ENCODE measurements at places on chromosomes 13 and 19.

- peak; percentile 98 for DNase-seq
Observed at GRCh38 chr19:37370880-37371661, at the start of gene ZNF527. ZNF527 (plus strand) TSS chr19:37371099; CDS start chr19:37374199, 3,100 bp downstream.

- no peak for DNase-seq
Observed at GRCh38 chr19:17209126-17210036, 5.8 kb upstream of the USE1 start.

DNA sequence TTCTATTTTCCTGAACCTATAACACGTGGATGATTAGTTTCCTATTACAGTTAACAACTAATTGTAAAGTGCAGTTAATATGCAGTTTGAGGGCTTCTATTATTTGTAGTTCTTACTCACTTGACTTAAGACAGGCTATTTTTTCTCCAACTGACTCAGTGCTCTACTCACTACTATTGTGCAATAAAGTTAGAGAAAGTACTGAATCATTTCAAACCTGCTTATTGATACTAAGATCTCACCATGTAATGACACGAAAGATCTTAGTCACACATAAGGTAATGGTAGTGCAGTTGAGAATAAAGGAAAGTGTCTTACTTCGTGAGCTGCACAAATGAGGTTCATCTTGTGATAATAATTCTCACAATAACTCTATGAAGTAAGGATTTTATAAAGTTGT is 22.8 kb upstream of the ITM2B start:
- no peak for DNase-seq

- no peak for DNase-seq
Observed at GRCh38 chr19:56110515-56111448, 10.3 kb downstream of the ZNF787 start.

DNA sequence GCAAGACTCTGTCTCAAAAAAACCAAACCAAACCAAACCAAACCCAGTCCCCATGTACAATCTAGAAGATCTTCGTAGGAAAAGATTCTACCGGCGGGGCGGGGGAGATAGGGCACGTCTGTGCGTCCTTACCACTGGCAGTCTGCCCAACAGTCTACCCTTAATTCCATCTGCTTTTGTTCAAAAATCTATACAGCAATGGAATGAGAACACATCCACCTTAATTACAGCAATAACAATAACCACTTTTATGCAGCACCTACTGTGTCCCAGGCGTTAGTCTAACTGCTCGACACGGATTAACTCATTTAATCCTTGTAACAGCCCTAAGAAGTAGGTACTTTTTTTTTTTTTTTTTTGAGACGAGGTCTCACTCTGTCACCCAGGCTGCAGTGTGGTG is 2.5 kb upstream of the ATF5 start:
- no peak for DNase-seq

DNA sequence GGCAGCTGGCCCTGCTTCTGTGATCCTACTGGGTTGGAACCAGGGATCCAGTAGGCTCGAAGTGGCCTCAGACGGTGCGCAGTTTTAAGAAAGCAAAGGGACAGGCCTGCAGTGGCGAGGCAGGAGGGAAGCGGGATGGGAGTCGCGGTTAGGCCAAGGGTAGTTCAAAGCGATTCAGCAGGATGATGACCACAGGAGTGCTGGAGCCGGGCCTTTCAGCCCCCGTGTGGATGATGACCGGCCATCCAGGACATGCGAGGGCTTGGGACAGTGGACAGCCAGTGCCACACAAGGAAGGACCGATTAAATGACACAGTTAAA is 854 bp downstream of the RNASEH2B start:
- DNase-seq: no peak

GRCh38 chr13:37648609-37649008 is 50.0 kb upstream of the POSTN start:
- no peak for DNase-seq

GRCh38 chr13:44199627-44200207 is 173.9 kb upstream of the SERP2 start:
- DNase-seq: no peak

DNA sequence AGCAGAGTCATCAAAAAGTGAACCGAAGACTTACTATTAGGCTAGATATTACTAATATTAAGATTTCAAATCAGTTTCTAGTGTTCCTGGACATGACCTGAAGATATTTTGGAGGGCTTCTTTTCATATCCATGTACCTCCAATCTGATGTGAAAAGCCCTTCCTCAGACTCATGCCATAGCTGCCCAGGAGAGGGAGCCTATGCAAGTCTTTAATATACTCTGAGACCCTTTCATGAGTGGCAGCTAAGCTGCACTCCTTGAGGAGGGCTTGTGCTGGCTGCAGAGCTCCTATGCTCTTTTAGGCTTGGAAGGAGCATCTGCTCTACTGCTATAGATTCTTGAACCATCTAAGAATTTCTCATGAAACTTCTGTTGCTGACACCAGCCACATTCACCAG is 715.3 kb downstream of the OLFM4 start:
- no peak for DNase-seq

GRCh38 chr19:18898081-18898606 is 2.2 kb upstream of the CERS1 start:
- no peak for DNase-seq

GRCh38 chr13:28440774-28441504 is 54.0 kb downstream of the FLT1 start:
- no peak for DNase-seq

DNA sequence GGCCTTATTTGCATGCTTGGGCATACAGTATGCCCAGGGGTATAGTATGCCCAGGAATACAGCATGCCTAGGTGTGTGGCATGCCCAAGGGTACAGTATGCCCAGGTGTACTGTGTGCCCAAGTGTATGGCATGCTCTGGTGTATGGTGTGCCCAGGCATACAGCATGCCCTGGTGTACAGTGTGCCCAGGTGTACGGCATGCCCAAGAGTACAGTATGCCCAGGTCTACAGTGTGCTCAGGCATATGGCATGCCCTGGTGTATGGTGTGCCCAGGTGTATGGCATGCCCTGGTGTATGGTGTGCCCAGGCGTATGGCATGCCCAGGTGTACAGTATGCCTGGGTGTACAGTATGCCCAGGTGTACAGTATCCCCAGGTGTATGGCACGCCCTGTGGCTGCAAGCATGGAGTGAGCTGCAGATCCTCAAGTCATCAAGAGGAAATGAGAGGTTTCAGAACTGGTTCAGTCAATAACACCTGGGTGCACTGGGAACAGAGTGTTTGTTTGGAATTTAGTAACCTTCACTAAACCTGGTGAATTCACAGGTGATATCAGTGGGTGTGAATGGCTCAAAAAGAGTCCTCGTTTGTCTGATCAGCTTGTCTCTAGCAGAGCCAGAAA is 7.8 kb upstream of the C13orf42 start:
- DNase-seq: no peak

DNA sequence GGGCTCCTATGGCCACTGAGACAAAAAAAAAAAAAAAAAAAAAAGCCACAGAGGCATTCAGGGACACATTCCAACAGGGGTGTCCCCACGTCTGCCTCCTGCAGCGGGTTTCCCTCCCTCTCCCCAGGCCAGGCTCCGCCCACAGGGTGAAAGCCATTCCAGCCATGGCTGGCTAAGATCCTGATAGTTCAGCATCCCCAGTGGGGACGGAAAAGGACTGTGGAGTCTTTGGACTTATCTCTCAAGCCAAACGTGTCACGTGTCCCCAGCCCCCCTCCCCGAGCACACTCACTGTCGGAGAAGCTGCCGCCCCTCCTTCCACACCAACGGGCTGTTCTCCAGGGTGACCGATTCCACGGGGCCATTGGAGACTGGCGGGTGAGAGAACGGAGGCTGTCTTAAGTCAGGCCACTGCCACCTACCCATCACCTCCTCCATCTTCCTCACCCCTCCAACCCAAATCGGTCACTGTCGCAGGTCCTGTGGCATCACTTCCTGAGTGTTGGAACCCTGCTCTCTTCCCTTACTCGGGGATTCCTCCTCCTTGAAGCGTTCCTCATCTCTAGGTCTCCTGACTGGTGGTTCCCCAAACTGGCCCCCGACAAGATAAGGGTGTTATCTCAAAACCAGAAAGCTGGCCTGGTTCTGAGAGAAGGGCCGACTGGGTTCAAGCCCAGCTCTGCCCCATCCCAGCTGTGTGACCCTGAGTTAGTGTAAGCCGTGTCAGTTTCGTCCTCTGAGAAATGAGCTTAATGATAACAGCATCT is 9.1 kb upstream of the FKRP start:
- DNase-seq: no peak

DNA sequence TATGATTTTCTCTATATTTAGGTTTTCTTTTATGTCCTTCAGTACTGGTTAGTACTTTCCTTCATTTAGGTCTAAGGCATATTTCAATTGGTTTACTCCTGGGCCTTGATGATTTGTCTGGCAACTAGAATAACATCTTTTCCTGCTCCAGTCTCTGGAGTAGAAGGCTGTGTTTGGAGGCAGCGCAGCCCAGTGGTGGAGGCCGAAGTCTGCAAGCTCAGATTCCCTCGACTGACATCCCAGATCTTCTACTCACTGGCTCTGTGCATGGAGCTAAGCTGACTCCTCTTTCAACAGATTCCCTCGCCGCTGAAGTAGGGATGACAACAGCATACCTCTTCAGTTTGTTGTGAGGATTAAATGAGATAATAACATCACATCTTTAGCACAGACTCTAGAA is 141.0 kb downstream of the RAP2A start:
- no peak for DNase-seq

- no peak for DNase-seq
Observed at GRCh38 chr13:27370305-27370872, 54.0 kb upstream of the GTF3A start.

- no peak for DNase-seq
Observed at GRCh38 chr19:38350883-38351282, 15.3 kb downstream of the CATSPERG start.

DNA sequence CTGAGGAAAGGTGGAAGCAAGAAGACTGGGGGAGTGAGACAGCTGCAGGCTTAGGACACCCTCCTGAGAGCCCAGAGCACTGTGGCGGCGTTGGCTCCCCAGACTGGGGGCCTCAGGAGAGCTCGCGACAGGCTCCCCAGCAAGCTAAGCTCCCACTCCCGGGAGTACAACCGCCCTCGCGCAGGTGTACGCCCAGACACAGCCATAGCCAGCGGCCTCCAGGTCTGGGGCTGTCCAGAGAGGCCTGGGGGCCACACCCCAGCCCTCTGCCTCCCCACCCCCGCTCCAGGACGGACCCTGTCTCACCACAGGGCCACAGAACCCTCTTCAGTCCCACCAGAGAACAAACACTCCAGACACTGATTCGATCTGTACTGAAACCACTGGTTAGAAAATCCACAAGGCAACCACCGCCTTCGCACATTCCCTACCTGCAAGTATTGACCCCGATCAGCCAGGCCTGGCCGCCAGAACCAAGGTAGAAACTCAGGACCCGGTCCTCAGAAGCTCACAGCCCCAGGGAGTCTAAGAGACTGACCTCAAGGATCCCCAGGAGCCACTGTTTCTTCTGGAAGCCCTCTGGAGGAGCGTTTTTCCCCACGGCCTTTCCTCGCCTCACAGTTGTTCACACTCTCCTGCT is 16.3 kb downstream of the ZIC5 start:
- peak; percentile 64 for DNase-seq

GRCh38 chr13:99221567-99222239 is 21.0 kb downstream of the UBAC2 start:
- no peak for DNase-seq

GRCh38 chr19:14418856-14419105 is 360 bp downstream of the DDX39A start:
- no peak for DNase-seq

DNA sequence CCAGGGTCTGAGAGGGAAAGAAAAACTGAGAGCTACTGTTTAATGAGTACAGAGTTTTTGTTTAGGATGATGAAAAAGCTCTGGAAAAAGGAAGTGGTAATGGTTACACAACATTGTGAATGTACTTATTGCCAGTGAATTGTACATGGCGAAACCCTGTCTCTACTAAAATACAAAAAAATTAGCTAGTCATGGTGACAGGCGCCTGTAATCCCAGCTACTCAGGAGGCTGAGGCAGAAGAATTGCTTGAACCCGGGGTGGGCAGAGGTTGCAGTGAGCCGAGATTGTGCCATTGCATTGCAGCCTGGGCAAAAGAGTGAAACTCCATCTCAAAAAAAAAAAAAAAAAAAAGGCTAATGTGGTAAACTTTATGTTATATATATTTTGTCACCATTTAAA is 96.3 kb downstream of the VWA8 start:
- no peak for DNase-seq

DNA sequence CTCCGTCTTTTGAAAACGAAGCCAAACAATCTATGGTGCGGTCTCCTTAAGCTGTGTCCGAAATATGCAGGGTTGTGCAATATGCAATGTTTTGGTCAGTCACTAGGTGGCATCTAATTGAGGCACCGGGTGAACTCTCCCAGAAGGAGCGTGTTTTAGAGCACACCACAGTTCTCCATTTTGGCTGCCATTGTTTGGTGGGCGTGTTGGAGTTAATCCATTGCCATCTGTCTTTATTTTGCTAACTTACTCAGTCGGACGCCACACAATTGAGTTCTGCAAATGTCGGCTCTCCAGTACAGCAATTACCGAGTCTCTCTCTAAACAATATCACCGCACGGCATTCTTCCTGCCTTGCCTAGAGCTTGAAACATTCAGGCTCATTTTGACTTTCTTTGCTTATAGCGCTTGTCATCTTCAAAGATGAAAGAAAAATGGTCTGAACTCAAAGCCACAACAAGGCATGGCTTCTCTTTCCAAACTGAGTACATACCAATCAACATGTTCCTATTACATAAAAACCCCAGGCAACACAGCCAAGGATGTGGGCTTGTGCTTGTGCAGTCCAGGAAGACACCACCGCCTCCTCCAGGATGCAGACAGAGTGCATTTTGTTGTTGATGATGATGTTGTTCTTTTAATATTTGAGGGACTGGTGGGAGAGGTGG is 182.0 kb upstream of the SERP2 start:
- DNase-seq: no peak

- no peak for DNase-seq
Observed at GRCh38 chr19:50162988-50163387, at the start of gene IZUMO2. IZUMO2 (minus strand) TSS chr19:50163281; CDS start chr19:50163194, 87 bp downstream.

DNA sequence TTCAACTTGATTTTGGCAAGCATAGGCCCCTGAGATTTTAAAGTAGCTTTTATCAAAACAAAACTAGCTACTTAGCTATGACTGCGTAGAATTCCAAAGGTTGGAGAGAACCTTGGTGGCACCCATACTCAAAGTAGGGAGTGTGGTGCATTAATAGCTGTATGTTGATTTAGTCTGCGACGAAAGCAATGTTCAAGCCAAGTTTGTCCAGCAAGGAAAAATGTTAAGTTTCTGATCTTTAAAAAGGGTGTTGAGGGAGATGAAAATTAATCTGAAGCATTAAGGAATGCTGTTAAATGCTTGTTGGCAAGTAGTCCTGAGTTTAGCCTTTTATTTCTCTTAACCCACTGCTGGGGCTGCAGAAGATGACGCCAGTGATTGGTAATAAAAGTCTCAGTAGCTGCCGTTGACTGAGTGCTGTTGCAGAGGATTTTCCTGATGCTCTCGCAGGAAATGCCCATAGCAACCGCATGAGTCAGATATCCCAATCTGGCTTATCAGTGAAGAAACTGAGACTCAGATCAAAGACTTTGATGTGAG is 75.9 kb upstream of the RNF113B start:
- peak; percentile 4 for DNase-seq

DNA sequence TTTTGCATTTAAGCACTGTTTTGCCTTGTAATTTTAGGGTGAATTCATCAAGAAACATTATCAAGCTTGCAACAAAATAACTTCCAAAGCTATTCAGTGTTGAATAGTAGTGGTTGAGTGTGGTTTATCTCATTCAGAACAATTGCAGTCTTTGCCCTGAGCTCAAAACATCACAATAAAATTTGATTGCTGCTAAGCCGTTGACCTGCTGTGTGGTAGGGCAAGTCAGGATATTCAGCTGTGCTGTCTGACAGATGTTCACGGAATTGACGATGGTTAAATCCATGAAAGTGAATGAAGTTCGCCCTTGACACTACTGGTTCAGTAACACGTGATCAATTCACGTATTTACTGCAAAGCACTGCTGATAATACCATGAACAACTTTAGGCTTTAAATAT is 66.9 kb downstream of the GJA3 start:
- DNase-seq: no peak
